ENCODE measurements at places on chromosomes 4 and X. TPM values are rescaled to one million over a fixed set of nuclear protein-coding genes. Genes with fewer than 3 reads are reported as not detected.

Gene PDGFRA
- 138 TPM for total RNA-seq

Gene P2RY4
- total RNA-seq: 0.41 TPM

Gene ARMCX2
- total RNA-seq: 61.4 TPM

Gene CXCL6
- total RNA-seq: 0.51 TPM

Gene DCAF12L1
- 1.9 TPM for total RNA-seq

Gene XKRX
- 1.0 TPM for total RNA-seq

Gene FREM3
- total RNA-seq: not detected

Gene ASB12
- total RNA-seq: 5.7 TPM

Gene SUPT20HL1
- total RNA-seq: not detected

GRCh38 chr4:151355155-151355554 lies 29.8 kb upstream of the SH3D19 start:
- DNase-seq: no peak

GRCh38 chrX:77446029-77446585 lies 1.1 kb upstream of the FGF16 start:
- DNase-seq: peak; percentile 12

DNA sequence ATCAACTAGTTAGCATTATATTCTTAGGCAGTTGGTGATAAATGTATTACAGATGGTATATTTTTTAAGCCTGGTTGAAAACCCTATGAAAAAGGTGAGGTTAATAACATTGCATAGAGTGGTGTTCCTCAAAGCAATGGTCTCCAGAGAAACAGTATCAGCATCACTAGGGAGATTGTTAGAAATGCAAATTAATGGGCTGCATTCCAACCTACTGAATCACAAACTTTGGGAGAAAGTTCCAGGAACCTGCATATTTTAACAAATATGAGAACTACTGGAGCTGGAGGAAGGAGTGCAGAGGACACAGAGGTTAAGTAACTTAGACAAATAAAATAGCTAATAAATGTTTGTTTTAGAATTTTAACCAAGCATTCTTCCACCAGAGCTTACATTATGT lies 166.9 kb upstream of the PCDH10 start:
- no peak for DNase-seq

DNA sequence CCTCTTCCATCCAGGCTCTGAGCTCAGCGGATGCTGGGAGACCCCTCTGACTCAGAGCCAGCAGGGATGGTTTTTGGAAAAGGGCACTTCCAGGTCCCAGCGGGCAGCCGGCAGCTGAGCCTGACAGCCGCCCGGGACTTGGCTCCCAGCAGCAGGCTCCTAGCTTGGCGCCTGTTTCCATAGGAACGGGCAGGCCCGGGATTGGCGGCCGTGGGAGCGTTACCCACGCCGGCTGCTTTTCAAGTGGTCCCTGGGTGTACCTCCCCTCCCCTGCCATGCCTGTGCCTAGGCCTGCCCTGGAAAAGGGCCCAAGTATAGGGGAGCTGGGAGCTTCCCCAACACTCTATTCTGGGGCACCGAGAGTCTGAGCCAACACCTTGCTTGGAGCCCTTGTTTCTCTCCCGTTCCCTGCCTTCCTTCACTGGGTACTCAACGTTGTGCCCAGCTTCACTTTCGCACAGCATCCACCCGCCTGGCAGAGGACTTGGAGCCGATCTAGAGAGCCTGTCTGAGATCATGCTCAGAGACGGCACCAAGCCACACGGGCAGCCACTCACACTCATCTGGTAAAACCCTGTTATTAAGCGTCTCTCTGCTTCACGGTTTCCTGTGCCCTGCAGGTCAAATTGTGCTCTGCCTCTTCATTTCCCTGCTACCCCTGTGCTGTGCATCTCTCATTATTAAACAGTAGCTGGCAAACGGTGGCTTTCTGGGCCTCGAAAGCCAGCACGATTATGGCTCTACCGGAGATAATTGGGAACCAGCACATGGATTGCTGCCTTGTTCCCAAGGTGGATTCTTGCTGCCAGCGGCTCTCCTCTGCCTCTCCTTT lies 521.5 kb downstream of the BCOR start:
- peak; percentile 42 for DNase-seq

GRCh38 chr4:108141213-108141950 lies 27.4 kb downstream of the LEF1 start:
- DNase-seq: peak; percentile 64

GRCh38 chrX:134653835-134654234 lies 4.4 kb downstream of the PLAC1 start:
- DNase-seq: no peak

- DNase-seq: no peak
Observed at GRCh38 chr4:122212880-122213279, 60.7 kb downstream of the BLTP1 start.

DNA sequence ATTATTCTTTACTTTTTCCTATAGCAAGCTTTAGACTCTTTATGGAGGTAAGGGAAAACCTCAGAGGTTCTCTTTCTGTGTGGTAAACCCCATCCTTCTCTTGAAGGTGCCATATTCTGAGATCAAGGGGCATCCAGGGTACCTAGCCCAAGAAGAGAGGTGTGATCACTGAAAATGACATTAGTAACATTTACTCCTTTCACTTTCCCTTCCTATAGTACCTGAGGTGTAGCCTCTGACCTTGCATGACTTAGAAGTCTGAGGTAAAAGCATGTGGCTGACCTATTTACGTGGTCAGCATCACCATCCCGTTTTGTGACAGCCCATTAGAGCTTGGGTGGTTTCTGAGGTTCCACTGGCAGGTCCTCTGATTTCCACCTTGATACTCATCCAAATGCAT lies 25.7 kb downstream of the SGMS2 start:
- DNase-seq: no peak

GRCh38 chr4:146134761-146135445 lies 40.6 kb upstream of the LSM6 start:
- peak; percentile 67 for DNase-seq

- DNase-seq: no peak
Observed at GRCh38 chr4:57053508-57053907, 56.7 kb downstream of the IGFBP7 start.

GRCh38 chr4:42653626-42654560 lies 3.0 kb downstream of the ATP8A1 start:
- peak; percentile 39 for DNase-seq

DNA sequence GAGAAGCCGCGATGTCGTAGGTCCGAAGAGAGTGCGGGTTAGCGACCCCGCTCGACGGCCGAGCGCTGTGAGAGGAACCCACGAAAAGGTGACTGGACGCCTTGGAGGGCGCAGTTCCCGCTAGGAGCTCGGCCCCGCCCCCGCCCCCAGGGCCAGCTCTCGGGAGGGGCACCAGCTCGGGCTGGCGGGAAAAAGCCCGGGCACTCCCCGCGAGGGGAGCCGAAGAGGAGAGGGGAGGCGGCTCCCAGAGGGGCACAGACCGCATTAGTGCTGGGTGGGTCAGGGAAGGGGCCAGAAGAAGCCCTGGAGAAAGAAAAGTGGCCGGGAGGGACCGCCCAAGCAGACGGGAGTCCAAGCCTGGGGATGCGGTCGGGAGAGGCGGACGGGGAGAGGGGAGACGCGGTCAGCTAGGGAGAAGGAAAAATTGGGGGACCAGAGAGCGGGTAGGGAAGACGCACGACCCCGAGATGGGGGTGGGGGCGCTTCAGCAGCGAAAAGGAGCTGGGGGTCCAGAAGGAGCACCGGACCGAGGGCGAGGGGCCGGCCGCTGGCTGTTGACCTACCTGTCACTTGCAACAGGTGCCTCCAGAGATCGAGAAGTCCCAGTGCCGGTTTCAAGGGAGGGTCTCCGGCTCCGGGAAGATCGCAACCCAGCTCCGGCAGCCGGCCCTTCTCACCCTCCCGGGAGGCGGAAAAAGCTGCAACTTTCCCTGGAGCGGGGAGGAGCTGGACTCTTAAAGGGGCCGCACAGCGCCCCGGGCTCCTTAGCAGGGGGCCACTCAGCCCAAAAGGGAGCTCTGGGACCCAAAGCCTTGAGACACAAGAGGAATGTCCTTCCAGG lies at the start of gene SYTL4:
Gene SYTL4, minus strand, starts transcription at position 681 of the 841 bp plus-strand sequence. CDS start 30,084 bp downstream, outside the sequence.
- DNase-seq: peak; percentile 11

DNA sequence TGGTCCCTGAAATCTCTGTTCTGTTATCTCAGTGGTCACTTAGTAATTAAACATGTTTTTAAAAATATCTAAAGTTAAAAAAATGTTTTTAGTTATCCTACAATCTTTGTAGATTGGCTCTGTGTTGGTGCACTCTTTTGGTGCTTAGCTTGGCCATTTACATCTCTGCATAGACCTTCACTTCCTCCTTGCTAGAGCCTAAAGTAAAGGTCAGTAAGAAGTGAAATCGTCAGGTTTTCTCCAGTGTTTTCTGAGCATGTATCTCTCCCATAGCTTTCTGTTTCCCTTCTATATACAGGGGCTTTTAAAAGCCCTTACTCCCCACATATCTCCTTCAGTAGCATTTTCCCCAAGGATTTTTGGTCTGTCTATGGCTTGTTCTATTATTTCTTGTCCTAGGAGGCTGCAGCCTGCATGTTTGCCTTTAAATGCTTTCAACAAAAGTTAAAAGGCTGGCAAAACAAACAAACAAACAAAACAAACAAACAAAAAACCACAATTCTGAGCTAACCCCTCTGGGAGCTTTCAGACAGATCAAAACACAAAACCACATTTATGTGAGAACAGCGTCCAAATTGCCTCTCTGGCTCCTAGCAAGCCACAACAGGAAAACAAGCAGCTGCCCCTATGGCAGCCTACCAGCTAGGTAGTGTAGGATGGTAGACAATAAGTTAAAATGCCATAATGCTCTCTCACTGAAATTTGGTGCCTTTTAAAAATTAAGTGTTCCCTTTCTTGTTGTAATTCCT lies 27.3 kb upstream of the GPRASP2 start:
- no peak for DNase-seq

GRCh38 chr4:63583561-63583960 lies 825.7 kb downstream of the TECRL start:
- no peak for DNase-seq

- peak; percentile 77 for DNase-seq
Observed at GRCh38 chrX:42398967-42399631, 378.9 kb downstream of the PPP1R2C start.

- DNase-seq: no peak
Observed at GRCh38 chr4:124318292-124318691, 394.2 kb downstream of the ANKRD50 start.

DNA sequence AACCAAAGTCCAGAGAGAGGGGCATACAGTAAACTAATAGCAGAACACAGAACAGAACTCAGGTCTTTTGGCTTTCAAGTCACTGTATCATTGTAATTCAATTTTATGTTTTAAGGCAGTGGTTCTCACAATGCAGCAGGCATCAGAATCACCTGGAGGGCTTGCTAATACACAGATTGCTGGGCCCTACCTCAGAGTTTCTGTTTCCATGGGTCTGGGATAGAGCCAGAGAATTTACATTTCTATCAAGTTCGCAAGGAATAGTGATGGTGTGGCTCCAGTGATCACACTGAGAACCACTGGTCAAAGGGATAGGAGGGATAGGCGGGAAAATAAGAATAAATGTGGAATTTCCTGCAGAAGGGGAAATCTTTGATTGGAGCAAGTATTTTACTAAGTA lies 36.7 kb downstream of the LANCL3 start:
- DNase-seq: no peak

DNA sequence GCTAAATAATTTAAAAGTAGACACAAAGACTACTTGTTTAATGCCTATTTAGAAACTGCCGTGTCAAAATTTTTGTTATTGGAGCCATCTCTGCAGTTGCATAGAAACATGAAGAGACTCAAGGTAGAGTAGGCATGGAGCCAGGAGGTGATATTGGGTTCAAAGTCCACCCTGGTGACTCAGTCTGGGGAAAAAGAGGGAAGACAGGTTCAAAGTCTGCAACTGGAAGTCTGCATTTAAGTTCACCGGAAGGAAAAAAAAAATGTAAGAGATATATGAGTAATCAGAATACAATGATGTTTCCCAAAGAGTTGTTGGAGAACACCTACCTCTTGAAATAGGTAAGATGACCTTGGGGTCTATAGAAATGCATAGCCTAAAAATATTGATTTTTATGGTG lies 67.4 kb upstream of the QRFPR start:
- DNase-seq: no peak

DNA sequence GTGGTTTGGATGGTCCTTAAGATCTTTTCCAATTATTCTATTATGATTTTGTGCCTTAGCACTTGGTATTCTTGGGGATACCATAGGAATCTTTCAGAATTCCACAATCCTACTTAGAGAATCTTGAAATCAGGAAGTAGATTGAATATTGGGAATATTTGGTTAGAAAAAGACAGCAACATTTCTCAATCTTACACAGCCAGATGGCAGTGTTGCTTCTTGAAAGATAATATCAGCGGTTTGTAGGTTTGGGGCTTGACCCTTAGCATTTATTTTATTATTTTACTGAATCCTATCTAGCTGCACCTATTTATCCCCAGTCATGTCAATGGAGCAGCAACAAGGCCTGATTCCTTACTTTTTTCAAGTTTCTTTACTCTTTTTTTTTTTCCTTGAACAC lies 28.6 kb downstream of the MAGEB1 start:
- DNase-seq: peak; percentile 1

GRCh38 chr4:84498203-84498934 lies 723 bp downstream of the NKX6-1 start:
- peak; percentile 40 for DNase-seq

- no peak for DNase-seq
Observed at GRCh38 chr4:184924516-184924915, 93.8 kb upstream of the HELT start.

GRCh38 chr4:146029939-146030710 lies 91.5 kb upstream of the ZNF827 start:
- DNase-seq: no peak

GRCh38 chr4:16043642-16044498 lies 40.0 kb downstream of the PROM1 start:
- peak; percentile 60 for DNase-seq

DNA sequence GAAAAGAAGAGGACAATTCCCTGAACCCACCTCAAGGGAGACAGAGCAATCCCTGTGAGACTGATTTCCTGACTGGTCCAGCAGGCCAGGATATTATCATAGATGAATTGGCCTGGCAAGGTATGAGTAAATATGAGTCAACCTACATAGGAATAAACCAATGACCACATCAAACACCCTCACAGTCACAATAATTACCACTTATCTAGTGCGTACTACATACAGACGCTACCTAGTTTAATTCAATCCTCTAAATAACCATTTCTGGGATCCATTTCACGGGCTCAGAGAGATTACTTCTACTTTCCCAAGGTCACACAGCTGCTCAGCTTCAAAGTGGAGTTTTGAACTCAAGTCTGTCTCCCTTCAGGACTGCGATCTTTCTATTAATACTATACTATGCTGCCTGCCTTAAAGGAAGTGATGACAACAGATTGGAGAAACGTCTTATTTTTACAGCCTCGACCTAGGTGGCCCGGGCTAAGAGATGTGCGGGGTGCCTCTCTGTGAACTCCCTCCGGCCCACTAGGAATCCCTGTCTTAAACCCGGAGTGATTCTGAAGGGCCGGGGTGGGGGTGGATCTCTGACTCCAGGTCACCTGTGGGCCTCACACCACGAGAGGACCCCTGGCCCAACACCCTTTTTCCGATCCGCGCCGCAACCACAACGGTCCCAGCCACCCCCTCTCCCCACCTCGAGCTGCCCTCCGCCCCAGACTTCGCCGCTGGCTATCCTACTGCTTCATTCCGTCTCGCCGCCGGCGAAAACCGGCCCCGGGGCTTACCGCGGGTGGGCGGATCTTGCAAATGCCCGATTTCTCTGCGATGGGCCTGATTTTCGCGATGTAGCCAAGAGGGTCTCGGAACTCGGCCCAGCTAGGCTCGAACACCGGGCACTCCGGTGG lies 800 bp downstream of the KDM5C start:
- peak; percentile 1 for DNase-seq

- DNase-seq: no peak
Observed at GRCh38 chr4:12586242-12587006, 897.7 kb downstream of the RAB28 start.

All from tongue (tissue), 3 donors.